ENCODE measurements at places on chromosomes 1 and 21. TPM values are rescaled to one million over a fixed set of nuclear protein-coding genes. Genes with fewer than 3 reads are reported as not detected.

The OR10Z1 gene
- total RNA-seq = not detected

The C1orf226 gene
- total RNA-seq = 5.3 TPM

The LRRC71 gene
- total RNA-seq = not detected

The EVA1C gene
- 12.9 TPM for total RNA-seq

The LMOD1 gene
- 9.6 TPM for total RNA-seq

The RGS4 gene
- total RNA-seq = 0.78 TPM

The ADAMTS5 gene
- total RNA-seq = 4.0 TPM

The APP gene
- 292 TPM for total RNA-seq

The TSACC gene
- total RNA-seq = not detected

The COL18A1 gene
- total RNA-seq = 44.2 TPM

The ZBTB18 gene
- 29.9 TPM for total RNA-seq

The ERVH48-1 gene
- not detected for total RNA-seq

DNA sequence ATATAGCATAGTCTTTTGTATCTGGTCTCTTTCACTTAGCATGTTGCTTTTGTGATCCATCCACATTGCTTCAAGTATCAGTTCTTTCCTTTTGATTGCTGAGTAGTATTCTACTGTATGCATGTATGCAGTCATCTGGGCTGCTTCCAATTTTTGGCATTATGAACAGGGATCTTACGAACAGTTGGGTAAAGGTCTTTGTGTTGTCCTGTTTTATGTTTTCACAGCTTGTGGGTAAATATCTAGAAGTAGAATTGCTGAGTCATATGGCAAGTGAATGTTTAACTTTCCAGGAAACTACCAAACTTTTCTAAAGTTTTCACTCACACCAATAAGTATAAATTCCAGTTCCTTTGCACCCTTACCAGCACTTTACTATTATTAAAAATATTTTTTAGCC is 60.9 kb downstream of the LHX4 start:
- DNase-seq = no peak

DNA sequence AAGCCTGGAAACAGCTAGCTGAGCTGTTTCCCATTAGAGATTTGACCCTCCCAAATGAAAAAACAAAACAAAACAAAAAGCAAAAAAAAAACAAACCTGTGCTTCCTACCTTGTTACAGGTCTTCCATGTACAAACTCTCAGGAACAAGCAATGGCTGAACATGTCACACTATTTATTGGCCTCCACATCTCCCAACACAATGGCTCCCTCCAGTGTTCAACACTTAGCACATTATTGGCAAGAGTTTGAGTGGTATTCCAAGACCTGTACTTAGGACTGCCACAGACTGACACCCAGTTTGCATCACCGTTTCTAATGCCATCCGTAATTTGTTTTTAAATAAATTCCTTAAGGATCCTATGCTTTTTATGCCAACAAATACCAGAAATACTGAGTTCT is 195.0 kb upstream of the OLFM3 start:
- no peak for DNase-seq

DNA sequence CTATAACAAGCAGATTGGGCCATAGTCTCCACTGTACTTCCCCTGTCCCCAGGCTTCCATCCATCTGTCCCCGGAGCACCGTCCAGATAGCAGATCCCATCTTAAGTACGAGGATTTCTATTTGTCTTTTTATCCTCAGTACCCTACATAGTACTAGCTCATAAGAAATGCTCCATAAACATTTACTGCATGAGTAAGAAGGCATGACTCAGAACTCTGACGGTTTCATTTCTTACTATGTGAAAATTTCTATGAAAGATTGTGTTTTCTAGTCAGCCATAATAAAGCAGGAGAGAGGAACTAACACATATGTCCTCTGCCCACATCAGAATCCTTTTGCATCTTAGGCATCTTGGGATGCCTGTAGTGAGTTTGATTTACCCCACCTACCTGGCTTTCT is 49.5 kb downstream of the CHD1L start:
- DNase-seq = no peak

- no peak for DNase-seq
Observed at GRCh38 chr1:241688940-241689368, 36.9 kb downstream of the WDR64 start.

DNA sequence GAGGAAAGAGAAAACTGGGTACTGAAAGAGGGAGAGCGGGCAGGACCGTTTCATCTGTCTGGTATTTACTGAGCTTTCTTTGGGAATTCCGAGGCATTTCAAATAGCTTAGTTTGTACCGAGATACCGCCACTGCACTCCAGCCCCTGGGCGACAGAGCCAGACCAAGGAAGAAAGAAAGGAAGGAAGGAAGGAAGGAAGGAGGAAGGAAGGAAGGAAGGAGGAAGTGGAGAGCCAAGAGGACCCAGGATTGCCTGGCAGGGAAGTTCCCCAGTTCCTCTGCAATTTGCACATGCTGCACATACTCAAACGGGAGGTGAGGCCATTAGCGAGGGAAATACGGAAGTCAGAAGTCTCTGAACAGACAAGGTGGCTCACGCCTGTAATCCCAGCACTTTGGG is 961 bp upstream of the FUCA1 start:
- no peak for DNase-seq

DNA sequence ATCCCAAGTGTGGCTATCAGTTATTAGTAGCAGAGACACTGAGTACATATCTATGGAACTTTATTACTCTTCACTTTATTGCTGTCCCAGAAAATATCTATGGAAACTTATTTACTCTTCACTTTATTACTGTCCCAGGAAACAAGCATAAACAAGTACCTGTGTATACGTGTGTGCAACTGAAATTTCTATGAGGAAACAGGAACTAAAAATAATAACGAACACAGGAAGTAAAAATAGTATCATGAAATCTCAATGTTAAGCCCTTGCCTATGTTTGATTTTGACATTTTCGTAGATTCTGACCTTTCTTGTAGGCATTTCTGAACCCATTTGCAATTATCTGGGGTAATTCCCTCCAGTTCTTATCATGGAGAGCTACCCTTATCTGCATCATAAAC is 64.9 kb upstream of the KRTAP19-8 start:
- no peak for DNase-seq

DNA sequence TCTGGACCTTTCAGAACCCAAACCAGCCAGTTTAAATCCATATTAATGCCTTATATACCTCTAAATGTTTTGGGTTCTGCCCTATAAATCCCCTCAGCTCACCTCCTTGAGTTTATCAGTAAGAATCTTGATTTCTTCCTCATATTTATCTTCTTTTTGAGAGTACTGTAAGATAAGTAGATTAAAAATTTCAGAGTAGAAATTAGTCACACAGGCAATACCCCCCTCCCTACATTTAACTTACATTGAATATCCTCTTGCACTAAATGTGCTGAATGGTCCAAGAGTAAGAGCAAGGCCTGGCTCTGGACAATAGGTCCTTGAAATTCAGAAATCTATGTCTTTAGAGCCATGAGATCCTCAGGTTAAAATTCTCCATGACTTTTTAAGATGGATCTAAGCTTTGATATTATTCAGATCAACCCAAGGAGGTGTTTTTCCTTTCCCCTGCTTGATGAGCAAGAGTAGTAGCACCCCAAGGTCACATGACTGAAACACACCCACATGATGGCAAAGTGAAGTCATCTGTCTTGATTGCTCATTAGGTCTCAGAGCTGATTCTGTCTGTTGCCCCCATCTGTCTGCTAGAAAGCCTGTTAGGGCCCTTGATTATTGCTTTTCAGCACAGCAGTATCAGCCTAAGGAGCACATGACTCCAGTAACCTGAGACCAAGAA is 15.8 kb upstream of the NUP210L start:
- DNase-seq = no peak

- no peak for DNase-seq
Observed at GRCh38 chr1:97488530-97488929, 432.3 kb downstream of the DPYD start.

GRCh38 chr1:187685333-187685732 is 856.6 kb downstream of the PLA2G4A start:
- no peak for DNase-seq

- no peak for DNase-seq
Observed at GRCh38 chr1:230427981-230428380, 1.8 kb upstream of the PGBD5 start.

GRCh38 chr1:169115891-169116585 is 9.5 kb downstream of the ATP1B1 start:
- peak; percentile 63 for DNase-seq

GRCh38 chr1:94934551-94934950 is 7.6 kb upstream of the CNN3 start:
- no peak for DNase-seq

DNA sequence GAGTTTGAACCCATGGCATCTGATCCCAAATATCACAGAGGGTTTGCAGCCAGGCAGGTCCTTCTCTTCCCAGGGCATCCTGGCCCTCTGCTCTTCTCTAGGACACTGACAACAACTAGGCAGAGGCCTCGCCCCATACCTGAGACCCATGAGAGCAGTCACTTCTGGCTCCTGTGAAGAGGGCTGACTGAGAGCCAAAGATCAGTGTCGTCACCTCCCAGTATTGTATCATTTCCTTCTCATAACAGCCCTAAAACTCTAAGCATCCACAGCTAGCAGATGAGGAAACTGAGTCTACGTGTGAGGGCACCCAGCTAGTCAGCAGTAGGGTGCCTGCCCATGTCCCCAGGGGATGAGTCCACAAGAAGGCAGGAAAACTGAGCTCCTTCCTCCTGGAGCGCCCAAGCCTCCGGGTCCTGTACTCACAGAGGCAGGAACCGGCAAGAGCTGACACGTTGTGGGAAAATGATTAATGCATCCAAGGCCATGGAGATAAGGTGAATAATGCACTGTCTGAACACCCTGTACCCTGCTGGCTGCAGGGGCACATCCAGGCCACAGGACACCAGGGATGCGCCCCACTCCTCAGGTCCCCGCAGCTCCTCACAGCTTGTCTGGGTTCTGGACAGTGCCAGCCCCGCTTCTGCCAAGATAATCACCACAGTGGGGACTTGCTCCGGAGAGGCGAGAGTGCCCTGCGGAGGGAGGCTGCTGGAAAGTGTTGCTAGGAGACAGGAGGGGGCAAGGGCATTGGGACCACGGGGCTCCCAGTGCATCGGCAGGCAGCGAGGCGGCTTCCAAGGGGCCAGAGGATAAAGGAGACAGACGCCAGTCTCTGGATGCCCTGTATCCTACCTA is 340.0 kb downstream of the NPHP4 start:
- DNase-seq = no peak

- no peak for DNase-seq
Observed at GRCh38 chr1:60425528-60425927, 352.0 kb upstream of the C1orf87 start.

DNA sequence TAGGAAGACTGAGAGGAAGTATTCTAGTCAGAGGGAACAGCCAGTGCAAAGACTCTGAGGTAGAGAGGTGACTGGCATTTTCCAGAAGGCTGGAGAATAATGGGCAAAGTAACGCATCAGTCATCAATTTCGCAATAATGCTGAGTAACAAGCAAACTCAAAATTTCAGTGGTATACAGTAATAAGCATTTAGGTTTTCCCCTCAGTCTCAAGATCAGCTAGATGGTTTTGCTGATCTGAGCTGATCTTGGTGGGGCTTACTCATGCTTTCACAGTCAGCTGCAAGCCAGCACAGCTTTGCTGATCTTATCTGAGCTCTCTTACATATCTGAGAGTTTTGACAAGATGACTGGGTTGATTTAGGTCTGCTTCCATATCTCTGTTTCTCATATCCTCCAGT is 108.7 kb downstream of the TSEN15 start:
- no peak for DNase-seq

GRCh38 chr1:151990856-151991198 is 2.8 kb downstream of the S100A10 start:
- no peak for DNase-seq

- DNase-seq = no peak
Observed at GRCh38 chr1:186113461-186113860, 261.6 kb downstream of the TPR start.

- DNase-seq = no peak
Observed at GRCh38 chr1:234907208-234907939, 221.3 kb downstream of the TOMM20 start.

DNA sequence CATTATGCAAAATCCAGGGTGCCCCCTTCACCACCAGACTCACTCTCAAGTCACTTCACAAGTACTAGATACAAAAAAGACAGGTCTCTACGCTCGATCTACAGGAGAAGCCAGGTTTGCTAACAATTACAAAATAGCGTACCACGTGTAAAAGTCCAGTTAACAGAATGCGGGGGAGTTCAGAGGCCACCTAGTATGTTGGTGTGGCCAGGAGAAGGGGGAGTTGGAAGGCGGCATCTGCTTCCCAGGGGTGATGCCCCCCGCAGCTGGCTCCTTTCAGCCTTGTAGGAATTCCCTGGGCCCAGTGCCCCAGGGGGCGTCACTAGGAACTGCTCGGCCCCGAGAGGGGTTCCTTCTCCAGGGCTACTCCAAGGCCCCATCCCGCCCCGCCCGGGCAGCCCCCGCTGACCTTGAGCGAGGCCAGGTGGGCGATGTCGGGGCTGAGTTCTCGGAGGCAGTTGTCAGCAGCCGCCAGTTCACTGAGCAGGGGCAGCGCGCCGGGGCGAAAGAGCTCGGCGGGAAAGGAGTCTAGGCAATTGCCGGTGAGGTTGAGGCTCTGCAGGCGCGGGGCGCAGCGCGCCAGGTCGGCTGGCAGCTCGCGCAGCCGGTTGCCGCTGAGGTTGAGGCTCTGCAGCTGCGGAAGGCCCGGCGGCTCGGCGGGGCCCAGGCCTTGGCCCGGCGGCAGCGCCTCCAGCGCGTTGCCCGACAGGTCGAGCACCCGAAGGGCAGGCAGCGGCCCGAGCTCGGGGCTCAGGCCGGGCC is 664 bp downstream of the LRRC47 start:
- no peak for DNase-seq

DNA sequence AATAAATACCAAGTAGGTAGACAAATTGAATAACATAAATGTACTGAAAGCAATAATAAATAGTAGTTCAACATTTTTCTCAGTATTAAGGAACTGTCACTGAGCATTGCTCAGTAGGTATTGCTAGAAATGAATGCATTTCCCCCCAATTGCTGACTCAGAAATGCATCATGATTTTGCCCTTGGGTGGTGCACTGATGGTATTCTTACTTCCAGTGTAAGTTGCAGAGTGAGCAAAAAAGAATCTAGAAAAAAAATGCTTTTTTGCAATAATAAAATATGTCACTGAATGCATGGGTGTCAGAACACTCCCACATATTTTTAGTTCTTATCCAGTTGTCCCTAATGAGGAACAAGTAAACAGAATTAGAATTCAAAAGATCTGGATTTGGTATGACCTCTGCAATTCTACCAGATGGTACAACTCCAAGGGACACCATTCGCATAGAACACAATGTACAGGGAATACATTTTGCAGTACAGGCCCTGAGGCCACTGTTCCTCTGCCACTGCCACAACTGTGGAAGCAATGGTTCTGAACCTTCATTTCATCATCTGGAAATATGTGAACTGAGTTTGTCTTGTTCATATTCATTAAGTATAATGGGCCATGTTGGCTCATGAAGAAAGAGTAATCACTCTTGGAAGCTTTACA is 78.0 kb downstream of the ATP6V1G3 start:
- no peak for DNase-seq

DNA sequence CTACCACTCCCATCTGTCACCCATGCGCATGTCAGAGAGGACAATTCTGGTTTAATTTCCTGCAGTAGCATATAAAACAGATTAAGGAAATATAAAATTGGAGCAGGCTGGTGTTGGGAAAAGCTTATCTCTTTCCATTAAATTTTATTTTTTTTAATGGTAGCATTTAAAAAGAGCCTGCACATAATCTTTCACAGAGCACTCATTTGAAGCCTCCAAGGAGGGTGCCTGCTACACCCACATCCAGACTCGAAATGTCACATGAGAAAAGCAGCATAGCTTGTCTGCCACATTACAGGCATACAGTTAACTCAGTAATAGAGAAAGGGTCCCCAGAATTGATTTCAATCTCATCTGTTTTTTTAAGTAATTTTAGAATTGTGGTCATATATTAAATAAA is 599.0 kb downstream of the KIF26B start:
- DNase-seq = no peak
